ENCODE measurements at places on chromosomes 2 and 18.
A peak's percentile ranks its signal among the peaks of the same experiment; 100 is the strongest.

DNA sequence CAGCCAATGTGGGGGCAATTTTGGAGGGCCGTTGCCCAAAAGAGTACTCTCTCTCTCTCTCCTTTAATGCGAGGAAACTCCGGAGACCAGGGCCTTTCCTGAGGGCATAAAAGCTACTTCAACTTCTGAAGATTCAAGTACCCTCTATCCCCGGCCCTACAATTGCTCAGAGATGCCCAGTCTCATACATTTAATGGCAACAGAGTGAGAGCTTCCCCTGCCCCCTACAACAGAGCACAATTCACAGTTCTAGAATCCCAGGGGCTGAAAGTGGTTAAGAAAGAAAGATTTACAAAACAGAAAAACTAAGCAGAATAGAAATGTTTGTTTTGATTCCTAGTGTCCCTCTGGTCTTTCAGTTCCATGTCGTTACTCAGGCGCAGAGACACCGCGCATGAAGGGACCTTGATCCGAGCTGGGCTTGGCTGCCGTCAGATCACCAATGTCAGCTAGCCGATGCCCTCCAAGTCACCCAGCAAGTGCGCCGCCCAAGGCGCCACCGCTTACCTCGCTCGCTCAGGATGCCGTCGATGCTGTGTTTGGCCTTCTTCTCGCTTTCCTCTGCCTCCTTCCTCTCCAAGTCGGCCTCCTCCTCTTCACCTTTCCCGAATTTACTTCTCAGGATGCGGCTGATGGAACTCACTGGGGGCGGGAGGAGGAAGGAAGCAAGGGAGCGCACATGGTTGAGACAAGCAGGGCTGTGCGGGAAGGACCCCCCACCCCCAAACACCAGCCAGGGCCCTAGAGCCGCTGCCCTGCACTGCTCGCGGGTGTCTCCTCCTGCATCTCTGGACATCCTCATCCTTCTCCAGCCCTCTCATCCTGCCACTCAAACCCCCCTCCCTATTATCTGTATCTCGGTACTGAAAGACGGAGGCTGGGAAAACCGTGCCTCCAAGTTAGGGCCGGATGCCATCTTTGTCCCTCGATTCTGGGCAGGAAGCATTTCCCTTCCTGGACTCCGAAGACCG, 4.9 kb downstream of the PAX3 start:
- no peak for DNase-seq

GRCh38 chr2:230722207-230722885, 9.7 kb downstream of the CAB39 start:
- no peak for DNase-seq

DNA sequence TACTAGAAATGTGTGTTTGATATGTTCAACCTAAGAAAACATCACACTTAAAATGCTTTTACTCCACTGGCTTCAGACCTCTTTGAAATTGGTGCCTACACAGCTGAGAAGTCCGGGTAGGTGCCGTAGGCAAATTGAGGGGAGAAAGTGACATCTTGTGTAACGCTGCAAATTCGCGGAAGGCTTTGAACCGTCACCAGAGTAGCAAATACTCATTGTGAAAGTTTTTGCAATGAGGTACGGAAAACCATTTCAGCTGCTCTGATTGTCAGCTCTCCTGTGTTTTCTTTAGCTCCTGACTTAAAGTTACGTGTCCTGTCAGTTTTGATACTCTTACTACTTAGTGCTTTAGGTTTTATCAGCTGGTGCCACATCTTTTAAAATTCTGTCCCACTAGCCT, 224.5 kb downstream of the FAM210A start:
- DNase-seq: no peak

- no peak for DNase-seq
Measured at GRCh38 chr2:85935746-85936208, 47.0 kb upstream of the ST3GAL5 start.

- peak; percentile 97 for DNase-seq
Measured at GRCh38 chr2:212939777-212940531, 211.5 kb downstream of the IKZF2 start.

DNA sequence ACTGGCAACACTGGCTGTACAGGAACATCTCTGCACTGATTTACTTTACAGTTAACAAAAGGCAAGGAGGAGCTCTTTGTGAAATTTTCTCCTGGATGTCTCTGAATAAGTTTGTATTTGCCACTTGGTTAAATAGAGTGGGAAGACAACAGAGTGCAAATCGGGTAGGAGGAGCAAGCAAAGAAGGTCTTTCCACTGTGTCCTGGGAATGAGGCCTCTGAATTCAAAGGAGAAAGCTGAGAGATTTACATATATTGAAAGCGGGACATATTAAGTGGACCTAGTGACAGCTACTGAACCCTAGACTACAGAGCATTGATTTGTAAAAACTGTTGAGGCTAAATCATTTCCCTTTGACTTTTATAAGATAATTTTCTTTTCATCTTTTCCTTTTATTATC, 117.4 kb upstream of the CHRNA1 start:
- DNase-seq: no peak

DNA sequence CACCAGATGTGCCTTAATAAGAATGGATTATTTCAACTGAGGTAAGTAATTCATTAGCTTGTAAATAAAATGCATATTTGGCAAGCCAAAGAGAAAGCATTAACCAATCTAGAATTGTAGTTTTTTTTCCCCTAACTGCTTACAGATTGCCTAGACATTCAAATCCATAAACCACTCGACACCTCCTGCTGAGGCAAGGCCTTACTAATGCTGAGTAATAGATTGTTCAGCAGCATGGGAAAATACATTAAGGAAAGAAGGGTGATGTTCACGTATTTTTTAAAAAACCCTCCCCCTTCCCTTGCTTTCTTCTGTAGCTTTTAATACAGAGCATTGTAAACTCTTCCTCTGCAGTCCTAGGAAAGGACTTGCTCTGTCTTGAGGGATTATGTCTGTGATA, 17.0 kb upstream of the LINC00305 start:
- no peak for DNase-seq

GRCh38 chr18:30455741-30456140, 586.8 kb downstream of the DSC3 start:
- no peak for DNase-seq

GRCh38 chr2:48849770-48850169, 94.2 kb upstream of the LHCGR start:
- no peak for DNase-seq

DNA sequence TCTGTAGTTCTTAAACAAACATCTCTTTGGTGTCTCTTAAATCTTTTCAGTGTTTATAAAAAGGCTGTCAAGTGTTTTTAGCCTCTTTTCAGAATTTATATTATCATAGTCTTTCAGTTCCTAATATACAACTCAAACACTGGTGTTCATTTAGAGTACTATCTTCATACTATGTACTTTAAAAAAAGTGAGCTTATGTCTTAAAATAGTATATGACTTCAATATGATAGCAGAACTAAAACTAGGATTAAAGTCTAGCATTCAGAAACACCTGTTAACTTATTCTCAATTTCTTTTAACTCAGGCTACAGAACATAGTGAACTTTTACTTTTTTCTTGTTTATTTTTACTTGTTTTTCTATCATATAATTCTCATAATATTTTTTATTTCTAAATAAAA, 14.7 kb upstream of the IKZF2 start:
- no peak for DNase-seq

- no peak for DNase-seq
Measured at GRCh38 chr2:12479065-12479601, 237.6 kb upstream of the TRIB2 start.

DNA sequence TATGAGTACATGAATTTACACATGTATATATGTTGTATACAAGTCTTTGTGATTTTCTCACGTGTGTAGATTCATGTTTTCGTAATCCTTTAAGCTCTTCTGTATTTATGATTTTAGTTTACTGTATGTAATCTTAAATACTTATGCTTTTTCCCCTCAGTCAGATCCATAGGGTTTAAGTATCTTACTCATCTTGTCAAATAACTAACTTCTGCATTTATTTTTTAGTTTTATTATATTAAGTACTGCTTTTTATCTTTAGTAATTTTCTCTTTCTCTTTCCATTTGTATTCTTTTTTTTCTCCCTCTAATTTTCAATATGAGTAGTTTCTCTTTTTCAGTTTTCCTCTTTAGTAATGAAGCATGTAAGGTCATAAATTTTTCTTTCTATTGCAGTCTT, 179.4 kb downstream of the LCLAT1 start:
- no peak for DNase-seq

GRCh38 chr2:49043405-49043982, 110.8 kb downstream of the FSHR start:
- no peak for DNase-seq

GRCh38 chr18:55185391-55185790, 226.1 kb upstream of the CCDC68 start:
- DNase-seq: no peak

DNA sequence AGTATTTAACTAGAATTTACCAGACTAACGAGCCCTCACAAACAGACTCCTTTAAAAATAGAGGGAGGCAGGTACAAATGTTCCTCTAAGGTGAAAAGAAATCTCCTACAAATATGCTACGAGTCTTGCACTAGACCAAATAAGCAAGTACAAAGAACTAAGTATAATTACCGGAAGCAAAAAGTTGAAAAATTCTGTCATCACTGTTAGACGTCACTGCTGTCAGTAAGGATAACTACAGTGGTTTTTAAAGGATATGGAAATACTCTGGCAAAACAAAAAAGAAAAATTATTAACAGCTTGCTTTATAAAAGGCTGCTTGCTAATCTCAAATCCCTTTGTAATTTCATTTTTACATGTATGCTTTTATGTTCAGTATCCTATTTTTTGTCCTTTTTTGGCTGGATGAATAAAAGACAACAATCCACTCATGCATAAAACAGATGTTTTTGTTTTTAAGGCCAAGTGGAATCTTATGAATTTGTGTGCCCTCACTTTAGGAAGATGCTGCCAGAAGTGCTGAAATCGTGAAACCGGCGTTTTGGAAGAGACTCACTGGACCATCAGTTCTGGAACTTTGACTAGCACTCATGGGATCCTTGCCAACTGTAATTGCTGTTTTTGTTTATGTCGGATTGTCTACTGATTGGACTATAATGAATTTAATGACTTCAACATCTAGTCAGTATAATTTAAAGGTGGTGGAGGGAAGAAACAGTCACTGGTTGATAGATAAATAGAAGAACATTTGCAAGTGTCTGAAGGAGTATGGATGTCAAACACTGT, 6.7 kb downstream of the ZNF521 start:
- DNase-seq: no peak

DNA sequence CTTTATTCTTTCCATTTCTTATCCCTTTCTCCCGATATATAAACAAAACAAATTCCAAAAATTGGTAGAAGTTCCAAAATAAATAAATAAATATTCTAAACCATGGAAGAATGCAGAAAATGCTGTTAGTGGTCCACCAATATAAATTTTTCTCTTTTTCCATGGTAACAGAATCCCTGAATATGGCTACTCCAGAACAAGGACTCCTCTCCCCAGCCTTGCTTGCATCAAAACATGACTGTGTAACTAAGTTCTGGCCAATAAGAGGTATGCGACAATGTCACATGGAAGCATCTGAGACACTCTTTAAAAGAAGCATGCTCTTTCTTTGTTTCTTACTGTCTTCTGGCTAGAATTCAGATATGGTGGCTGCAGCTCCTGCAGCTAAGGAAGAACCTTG, 325.1 kb upstream of the TANK start:
- DNase-seq: no peak

DNA sequence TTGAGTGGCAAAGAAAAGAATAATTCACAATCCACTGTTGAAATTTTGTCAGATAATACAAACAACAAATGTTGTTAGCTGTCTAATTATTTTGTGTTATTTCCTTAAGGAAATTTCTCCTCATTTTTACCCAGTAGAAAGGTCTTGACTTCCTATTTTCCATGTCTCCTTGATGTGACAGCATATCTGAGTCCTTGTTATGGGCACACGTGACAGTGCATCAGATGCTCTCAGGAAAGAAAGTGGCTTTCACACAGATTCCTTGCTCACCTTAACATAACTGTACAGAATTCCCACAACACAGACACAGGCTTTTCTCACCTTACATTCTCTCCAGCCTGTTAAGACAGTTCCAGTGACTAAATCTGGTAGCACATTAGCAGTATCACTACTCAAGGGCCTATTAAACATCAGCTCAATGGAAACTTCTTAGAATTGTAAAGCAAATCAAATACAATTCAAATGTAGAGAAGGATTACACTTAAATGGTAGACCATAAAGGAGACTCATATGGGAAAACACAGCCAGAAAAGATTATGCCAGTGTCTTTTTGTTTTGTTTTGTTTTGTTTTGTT, 30.2 kb upstream of the GPR55 start:
- no peak for DNase-seq

DNA sequence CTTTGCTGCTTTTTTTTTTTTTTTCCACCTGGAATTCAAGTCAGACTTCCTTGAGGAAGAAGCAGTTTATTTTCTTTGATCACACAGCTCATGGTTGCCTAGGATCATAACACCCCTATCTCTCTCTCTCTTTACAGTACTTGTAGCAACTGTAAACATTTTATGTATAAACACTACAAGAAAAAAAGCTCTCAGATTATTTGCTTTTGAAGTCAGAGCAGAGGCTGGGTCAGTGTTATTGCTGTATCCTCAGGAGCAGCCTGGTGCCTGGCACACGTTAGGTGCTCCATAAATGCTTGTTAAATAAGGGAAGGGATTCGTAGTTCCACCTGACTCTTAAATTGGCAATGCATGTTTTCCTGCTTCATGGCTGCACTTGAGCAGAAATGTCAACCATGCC, 221.2 kb downstream of the TGIF1 start:
- peak; percentile 92 for DNase-seq

DNA sequence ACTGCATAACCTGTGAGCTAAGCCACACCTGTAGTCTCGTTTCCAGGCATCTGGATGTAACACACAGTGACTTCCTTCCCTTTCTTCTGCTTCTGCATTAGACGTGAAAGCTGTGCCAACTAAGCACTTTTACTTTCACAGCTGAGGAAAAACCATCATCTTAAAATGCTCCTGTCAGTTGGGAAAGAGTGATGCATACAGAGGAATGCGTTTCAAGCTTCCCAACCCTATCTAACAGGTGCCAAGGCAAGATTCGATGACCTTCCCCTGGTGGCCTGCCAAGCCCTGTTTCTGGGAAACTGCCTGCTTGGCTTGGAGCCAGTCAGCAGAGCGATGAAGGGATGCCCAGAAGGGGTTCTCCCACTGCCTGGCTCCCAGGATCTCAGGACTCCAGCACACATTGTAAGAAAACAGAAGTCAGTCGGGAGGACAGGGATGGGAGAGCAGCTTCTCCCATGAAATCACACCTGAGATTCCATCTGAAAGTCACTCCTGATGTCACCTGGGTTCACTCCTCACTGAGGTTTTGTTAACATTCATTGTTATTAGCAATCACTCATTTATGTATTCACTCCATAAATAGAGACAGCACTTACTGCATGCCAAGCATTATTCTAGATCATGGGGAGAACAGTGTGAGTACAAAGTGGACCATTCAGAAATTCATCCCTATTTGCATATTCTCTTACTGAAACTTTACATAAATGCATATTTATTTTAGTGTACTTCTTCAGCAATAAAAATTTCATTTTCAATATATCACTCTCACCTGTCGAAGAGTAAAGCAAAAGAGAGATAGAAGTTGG, 64.1 kb downstream of the DTNA start:
- no peak for DNase-seq
